Suppressor macrophage treated with lipopolysaccharide for 1 hour (primary cell): ENCODE measurements at places on chromosomes 4 and X.

DNA sequence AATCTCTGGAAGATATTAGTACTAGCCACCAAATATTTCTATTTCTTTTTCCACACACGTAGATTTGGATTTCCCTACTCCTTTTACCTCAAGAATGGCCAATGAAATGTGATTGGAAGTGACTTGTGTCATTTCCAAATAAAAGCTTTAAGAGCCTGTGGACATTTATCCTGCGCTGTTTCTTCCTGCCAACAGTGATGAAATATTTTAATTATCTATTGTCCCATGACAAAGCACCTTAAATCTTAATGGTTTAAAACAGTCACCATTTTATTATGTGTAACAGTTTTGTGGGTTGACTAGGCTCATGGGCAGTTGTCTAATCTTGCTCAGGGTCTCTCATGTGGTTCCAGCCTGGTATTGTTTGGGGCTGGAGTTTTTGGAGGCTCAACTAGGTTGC lies 3.5 kb upstream of the PGRMC2 start:
- no peak for DNase-seq

DNA sequence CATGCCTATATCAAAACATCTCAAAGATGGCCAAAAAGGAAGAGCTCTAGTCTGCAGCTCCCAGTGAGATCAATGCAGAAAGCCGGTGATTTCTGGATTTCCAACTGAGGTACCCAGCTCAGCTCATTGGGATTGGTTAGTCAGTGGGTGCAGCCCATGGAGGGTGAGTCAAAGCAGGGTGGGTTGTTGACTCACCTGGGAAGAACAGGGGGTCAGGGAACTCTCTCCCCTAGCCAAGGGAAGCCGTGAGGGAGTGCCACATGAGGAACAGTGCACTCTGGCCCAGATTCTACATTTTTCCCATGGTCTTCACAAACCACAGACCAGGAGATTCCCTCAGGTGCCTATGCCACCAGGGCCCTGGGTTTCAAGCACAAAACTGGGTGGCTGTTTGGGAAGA lies 57.3 kb upstream of the FGF16 start:
- no peak for DNase-seq

- DNase-seq: no peak
Measured at GRCh38 chr4:151454513-151454912, 45.5 kb downstream of the FHIP1A start.

- no peak for DNase-seq
Measured at GRCh38 chr4:154779362-154779947, 1.6 kb upstream of the RBM46 start.

- DNase-seq: no peak
Measured at GRCh38 chrX:6464726-6465125, 70.2 kb downstream of the VCX3A start.

GRCh38 chr4:64326507-64326906 lies 82.7 kb downstream of the TECRL start:
- DNase-seq: no peak

DNA sequence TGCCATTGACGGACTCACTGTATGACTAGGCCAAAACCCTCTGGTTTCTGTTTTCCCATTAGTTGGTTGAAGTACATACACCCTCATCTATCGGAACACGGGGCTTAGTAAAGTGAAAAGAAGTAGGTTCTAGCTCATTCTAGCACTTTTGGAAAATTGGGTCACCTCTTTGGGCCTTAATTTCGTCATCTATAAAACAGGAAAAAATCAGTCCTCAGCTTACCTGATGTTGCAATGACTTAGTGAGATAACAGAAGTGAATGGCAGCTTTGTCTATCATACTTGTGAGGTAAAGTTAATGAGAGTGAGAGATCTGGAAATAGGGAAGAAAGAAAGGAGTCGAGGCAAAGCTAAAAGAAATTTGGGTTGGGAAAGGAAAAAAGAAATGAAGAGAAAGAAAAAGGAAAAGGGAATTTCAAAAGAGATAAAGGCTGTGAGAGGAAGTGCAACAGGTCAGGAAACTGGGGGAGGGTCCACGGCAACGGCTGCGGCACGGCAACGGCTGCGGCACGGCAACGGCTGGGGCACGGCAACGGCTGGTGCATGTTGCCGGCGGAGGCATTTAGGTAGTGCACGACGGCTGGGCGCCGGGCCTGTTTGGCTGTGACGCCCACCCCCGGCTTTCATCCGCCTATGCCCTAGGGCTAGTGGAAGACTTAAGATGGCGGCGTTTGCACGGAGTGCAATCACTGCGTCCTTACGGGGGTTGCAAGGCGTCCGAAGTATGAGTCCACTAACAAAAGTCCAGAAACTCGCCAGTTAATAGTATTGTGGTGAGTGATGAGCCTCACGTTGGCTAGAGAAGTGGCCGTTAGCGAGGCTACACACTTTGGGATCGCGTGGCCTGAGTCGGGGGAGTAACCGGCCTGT lies 360.1 kb upstream of the ZCCHC13 start:
- DNase-seq: peak; percentile 87

- no peak for DNase-seq
Measured at GRCh38 chrX:74179990-74180389, 124.0 kb upstream of the ZCCHC13 start.

- DNase-seq: no peak
Measured at GRCh38 chr4:94691552-94691951, 66.2 kb upstream of the BMPR1B start.

GRCh38 chrX:39972340-39972739 lies 125.4 kb downstream of the BCOR start:
- DNase-seq: no peak

DNA sequence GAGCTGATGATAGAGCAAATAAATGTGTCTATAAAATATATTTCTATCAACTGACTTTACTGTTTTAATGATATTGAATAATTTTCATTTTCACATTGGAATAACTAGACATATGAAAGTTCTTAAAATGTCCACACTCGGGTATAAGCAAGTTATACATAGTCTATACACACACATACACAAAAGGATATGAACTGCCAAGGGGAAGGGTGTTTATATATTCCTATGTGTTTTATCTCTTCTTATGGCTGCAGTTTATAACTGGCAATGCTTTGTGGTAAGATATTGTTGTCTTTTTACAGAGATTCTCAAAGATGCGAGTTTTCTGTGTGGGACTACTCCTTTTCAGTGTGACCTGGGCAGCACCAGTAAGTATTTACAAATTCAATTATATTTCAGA lies 1.6 kb downstream of the MEPE start:
- no peak for DNase-seq
